HCEC 1CT (cell line): ENCODE measurements at places on chromosomes 1 and 21.
A peak's percentile ranks its signal among the peaks of the same experiment; 100 is the strongest.

DNA sequence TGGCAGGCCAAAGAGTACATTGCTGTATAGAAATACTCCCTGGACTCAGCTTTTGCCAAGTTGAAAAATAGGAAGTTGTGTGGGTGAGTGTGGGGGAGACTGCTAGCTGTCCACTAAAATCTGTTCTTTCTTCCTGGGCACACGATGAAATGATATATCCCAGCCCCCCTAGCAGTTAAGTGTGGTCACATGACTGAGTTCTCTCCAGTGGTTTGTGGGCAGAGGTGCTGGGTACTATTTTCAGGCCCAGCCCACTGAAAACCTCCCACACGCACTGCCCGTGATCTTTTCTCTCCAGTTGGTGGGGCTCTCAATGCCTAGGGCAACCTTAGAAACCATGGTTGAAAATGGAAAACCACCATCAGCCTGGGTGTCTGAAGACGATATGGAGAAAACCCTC is 119.7 kb upstream of the LMO4 start:
- DNase-seq: no peak

GRCh38 chr1:27618341-27619082 is 14.6 kb upstream of the AHDC1 start:
- DNase-seq: no peak

DNA sequence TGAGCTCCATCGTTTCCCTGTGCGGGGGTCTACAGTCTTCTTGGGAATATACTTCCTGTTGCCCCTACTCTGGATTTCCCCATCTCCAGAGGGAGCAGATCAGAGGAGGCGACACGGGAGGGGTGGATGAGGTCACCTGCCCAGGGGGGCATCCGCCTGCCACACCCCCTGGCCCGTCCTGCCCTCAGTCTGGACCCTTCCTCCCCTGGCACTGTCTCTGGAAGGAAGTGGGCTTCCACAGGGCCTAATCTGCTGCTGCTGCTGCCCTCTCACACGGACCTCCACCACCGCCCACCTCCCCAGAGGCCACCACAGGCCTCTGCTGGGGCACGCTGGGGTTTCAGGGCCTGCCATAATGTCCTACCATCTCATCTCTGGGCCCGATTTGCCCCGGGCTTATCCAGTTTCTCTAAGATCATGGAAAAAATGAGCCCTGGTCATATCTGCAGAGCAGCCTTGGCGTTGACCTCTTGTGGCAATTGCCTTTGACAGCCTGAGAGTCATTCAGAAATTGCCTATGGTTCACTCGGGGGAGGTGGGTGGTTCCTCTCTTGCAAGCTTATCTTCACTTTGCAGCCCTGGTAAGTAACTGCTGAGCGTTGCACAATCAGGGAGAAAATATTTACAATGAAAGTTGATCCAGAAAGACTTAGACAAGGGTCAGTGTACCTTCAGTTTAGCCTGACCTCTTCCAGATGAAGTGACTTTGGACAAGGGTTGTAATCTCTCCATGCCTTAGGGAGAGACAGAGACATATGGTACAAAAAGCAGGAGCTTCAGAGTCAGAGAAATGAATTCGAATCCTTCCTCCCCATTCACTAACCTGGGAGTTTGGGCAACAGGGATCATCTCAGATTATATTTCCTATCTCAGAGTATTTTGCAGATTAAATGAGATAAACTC is 252.4 kb downstream of the TOMM20 start:
- no peak for DNase-seq

GRCh38 chr21:32424191-32424535 is 11.7 kb downstream of the EVA1C start:
- no peak for DNase-seq

DNA sequence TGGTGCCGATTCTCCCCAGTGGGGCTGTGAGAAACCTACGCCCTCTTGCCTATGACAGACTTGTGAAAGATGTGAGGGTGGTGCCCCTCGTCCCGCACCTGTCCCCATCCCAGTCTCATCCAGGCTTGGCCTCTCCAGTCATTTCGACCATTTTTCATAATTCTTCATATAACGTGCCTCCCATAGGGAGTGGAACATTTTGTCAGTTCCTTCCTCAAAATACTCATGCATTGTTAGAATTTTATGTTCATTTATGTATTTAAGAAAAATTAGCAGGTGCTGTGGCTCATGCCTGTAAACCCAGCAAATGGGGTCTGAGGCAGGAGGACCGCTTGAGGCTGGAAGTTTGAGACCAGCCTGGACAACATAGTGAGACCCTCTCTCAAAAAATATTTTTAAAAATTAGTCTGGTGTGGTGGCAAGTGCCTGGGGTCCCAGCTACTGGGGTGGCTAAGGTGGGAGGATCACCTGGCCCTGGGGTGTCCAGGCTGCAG is 19.7 kb upstream of the SMPDL3B start:
- no peak for DNase-seq

GRCh38 chr1:6103111-6103853 is 57.6 kb downstream of the KCNAB2 start:
- DNase-seq: no peak

- DNase-seq: no peak
Observed at GRCh38 chr1:236007781-236008180, 57.1 kb downstream of the NID1 start.

GRCh38 chr1:172276120-172276818 is 144.2 kb upstream of the C1orf105 start:
- DNase-seq: no peak

DNA sequence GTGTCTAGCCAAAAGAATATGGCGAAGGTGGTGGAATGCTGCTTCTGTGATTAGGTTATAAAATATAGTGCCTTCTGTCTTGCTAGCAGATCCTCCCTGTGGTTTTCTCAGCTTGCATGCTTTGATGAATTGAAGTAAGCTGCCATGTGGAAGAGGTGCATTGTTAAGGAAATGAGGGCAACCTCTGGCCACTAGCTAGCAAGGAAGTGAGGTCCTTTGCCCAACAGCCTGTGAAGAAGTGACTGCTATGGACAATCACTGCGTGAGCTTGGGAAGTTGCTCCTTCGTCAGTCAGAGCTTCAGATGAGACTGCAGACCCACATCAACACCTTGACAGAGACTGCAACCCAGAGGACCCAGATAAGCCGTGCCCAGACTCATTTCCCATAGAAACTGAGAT is 109.4 kb downstream of the GIPC2 start:
- no peak for DNase-seq

DNA sequence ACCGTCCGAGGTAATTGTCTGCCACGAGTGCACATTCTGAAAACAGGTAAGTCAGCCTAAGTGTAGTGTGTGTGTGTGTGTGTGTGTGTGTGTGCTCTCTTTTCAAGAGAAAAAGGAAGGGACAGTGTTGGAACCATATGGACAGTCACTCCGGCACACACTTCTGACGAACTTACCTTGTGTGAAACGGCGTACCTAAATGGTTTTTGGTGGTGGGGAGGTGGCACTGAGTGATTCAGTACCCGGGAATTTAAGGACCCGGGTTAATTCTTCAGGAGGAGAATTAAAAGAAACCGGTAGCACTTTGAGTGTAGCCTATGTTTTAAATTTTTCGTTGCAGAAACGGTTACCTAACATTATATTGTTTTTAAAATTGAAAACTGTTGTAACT is 286 bp downstream of the ODR4 start:
- DNase-seq: no peak

DNA sequence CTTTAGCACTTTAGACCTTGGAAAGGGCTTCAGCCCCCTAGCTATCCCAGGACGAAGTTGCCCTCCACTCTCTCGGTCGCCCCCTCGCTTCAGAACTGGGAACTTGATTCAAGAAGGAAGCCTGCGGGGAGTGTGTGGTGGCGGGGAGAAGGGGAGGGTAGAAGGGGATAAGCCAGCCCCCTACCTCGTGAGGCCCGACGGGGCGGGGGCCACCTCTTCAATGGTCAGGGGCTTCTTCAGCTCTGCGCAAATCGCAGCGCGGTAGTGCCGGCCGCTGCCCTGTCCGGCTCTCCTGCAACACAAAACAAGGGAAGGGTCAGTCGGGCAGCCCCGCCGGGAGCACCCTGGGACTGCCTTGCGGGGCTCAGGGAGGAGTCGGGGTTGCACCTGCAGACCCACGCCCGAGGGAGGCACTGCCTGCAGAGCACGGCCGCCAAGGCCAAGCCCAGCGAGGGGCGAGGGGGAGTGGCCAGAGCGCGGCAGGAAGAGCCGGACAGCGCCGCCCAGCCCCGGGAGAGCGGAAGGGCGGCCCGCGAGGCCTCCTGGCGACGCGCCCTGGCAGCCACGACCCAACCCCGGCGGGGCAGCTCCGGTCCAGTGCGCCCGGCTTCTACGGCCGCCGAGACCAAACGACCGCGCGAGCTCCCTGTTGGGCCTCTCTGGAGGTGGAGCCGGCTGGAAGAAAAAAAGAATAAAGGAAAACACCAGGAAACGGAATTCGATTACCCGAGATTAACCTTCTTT is 56.2 kb upstream of the RASAL2 start:
- DNase-seq: no peak

DNA sequence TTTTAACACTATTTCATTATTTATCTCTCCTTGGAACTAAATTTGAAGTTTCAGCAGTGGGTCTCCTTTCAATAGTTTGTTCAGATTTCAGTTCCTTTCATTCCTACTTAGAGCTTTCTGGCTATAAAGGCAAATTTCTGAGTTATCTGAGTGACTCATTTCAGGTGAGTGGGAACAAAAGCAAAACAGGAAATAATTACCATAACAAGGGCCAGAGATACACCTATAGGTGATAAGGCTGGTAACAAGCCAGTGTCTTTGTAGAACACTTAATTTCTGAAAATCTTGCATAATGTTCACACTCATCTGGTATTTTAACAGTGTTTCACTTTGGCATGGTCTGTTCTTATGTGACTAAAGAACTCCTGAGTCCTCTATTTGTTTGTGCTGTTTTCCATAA is 64.5 kb upstream of the PRRC2C start:
- DNase-seq: no peak

GRCh38 chr1:112524251-112524650 is 15.5 kb downstream of the WNT2B start:
- no peak for DNase-seq

GRCh38 chr1:216464489-216464888 is 41.2 kb upstream of the USH2A start:
- peak; percentile 97 for DNase-seq

DNA sequence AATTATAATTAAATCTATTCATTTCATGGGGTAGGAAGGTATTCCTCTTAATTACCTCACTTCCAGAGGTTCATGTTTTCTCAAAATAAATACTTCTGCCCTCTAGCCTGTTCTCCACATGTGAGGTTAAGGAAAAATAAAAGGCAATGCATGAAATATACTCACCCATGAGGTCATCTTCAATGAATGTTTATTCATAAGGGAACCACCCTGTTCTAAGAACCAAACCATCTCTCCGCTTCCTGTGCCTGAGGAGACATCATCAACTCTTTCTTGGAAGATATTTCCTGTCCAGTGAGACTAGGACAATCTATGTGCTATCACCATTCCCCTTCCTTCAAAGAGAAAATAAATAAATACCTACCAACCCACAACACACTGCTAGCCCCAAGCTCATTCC is 513.7 kb upstream of the PLXNA2 start:
- DNase-seq: no peak

- DNase-seq: no peak
Observed at GRCh38 chr1:160859166-160859565, 3.5 kb downstream of the CD244 start.

DNA sequence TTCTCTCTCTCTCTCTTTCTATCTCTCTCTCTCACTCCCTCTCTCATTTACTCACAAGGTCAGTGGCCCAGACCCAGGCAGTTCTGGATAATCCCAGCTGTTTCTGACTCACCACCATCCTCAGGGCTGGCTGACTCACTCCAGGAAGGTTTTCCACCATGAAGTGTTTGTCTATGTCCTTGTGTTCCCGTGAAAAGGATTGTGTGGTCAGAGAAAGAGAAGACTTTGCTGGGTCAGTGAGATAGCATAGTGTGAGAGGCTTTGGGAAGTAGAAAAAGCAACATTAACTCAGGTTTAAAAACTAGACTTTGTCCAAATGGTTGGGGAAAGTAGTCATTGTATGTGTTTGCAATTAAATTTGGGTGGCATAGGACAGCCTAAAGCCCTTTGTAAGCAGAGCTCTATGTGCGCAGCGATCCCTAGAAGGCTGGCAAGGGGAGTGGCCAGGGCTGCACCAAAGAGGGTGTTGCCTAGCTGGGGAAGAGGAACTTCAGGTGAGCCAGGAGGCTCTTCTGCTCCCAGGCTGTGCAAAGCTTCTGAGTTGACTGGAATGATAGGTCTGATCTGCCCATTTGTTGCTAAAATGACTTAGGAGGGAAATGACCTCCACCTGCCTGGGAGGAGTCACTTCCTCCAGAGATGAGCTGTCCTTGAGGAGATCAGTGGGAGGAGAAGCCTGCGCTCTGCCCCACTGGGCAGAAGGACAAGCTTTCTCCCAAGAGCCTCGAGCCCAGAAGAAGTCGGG is 4.9 kb upstream of the CAPN2 start:
- DNase-seq: peak; percentile 99

DNA sequence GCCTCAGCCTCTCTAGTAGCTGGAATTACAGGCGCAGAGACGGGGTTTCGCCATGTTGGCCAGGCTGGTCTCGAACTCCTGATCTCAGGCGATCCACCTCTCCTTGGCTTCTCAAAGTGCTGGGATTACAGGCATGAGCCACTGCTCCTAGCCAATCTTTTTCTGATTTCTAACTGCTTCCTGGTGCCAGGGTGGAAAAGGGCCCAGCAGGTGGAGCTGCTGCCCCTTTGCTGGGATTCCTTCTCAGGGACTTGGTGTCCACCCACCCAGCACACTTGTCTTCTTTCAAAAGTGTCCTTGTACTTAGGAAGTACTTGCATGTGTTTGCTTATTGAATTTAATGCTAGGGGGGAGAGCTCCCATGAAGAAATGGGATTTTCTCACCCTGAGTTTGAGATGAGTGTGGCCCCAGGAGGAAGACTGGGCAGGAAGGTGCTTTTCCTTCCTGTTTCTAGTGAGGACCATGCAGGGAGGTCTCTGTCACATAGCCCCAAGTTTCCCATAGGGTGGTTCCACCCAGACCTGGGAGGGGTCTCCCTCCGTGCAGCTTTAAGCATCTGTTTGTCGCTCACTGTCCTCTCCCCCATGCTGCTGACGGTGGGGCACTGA is 14.2 kb downstream of the UTP11 start:
- peak; percentile 55 for DNase-seq

DNA sequence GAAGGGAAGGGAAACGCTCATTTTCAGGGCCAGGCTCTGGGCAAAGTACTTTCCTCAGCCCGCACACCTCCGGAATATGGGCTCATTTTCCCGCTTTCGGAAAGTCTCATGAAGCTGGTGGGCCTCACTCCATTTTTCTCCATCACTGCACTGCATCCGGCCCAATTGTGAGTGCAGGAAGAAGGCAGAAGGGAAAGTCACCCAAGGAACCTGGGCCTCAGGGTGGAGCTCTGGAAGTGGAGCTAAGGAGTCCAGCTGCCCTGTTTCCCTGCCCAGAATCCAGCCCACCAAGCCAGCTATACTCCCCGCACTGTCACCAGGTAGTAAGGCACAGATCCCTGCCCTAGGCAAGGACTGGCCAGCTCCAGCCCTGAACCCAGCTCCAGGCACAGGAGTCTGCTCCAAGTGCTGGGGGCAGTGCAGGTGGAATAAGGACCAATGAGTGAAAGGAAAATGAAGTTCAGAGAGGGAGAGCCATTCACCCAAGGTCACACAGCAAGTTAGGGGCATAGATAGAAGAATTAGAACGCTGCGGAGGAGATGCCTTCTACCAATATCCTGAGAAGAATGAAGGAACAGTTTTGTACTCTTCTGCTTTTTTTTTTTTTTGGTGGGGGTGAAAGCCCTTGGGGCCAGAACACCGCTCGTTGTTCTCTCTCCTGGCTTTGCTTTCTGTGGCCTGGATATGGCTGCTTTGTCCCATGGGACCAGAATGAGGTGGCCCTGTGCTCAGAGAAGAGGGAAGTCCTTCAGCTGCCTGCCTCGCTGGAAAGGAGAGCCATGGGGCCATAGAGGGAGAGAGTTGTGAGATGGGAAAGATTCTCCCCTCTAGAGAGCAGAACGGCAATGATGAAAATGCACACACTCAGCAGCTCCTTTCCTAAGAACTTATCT is 10.0 kb downstream of the LRP8 start:
- no peak for DNase-seq
